Left lobe of liver (tissue), 2 donors: ENCODE measurements at places on chromosomes 12 and 14. TPM values are rescaled to one million over a fixed set of nuclear protein-coding genes. Genes with fewer than 3 reads are reported as not detected.
A peak's percentile ranks its signal among the peaks of the same experiment; 100 is the strongest.

- DNase-seq = peak; percentile 55
These were observed 45.4 kb downstream of the SRGAP1 start for GRCh38 chr12:63889721-63890509.

Gene DLK1
- total RNA-seq = 1.3 TPM

GRCh38 chr12:120925740-120926563 is 21.8 kb upstream of the SPPL3 start:
- no peak for DNase-seq

DNA sequence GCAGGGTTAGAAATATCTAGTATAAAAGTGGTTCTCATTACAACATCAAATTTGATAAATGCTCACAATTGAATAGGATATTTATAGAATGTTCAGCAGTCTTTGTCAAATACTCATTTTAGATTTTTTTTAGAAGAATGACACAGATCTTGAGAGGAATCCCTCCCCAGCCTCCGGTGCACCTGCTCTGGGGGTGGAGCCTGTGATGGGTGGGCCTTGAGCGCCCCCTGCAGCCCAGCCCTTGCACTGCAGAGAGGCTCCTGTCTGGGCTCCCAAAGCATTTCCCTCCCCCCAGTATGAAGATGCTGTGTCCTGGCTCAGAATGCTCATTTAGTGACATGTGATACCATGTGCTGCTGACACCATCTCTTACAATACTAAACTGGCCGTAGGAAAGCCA is 792.3 kb downstream of the TMEM121 start:
- DNase-seq = no peak

DNA sequence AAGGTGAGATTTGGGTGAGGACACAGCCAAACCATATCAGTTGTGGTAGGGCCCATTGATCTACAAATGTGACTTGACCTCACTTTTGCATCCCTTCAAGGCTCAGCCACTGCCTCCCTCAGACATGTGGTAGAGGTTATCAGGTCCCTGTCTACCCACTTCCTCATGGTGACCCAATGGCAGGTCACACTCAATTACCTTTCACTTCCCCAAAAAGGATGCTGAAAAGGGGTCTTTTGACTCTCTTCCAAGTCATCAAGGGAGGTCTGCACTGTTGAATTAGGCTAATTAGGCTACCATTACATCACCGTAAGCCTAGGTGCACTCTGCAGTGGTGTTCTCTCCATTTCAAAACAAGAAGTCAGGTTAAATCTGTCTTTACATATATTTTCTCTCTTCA is 22.6 kb upstream of the DRAM1 start:
- DNase-seq = no peak

GRCh38 chr12:49200919-49201594 is 12.2 kb upstream of the TUBA1A start:
- DNase-seq = no peak

Gene KRT71
- not detected for total RNA-seq
